ENCODE measurements at places on chromosomes 2 and 18. TPM values are rescaled to one million over a fixed set of nuclear protein-coding genes. Genes with fewer than 3 reads are reported as not detected.

- H3K4me3 ChIP-seq, result no peak overlapping the region
- no peaks in the 10 kb centered on the region for H3K36me3 ChIP-seq
- peaks cover 5% of the 10 kb centered on the region for H3K4me1 ChIP-seq
- H3K27me3 ChIP-seq, result no peaks in the 10 kb centered on the region
- no peak for DNase-seq
These were observed 19.5 kb downstream of the MYO1B start for GRCh38 chr2:191264647-191265081.

DNA sequence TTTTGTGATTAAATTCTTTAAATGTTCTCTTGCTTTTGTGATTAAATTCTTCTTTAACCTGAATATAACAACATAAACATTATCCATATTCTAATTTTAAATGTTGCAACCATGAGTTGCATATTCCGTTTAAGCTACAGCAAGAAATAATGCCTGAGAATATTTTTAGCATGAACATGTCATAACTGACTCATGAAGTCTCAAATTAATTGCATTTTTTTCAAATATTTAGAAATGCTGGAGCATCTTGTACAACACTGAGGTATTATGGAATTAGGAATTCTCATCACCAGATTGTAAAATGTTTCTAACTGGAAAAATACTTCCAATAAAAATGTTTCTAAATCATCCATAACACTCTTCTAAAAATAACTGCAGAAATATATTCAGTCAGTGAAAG lies 14.7 kb downstream of the ROCK2 start:
- peaks cover 31% of the 10 kb centered on the region for H3K4me1 ChIP-seq
- no peak for DNase-seq
- peak overlapping the region; percentile 53 for H3K27ac ChIP-seq

GRCh38 chr18:28045176-28045810 lies 131.6 kb downstream of the CDH2 start:
- no peak overlapping the region for H3K27ac ChIP-seq
- H3K4me3 ChIP-seq, result no peak overlapping the region
- no peak for DNase-seq
- no peaks in the 10 kb centered on the region for H3K27me3 ChIP-seq
- no peaks in the 10 kb centered on the region for H3K4me1 ChIP-seq
- no peaks in the 10 kb centered on the region for H3K36me3 ChIP-seq

DNA sequence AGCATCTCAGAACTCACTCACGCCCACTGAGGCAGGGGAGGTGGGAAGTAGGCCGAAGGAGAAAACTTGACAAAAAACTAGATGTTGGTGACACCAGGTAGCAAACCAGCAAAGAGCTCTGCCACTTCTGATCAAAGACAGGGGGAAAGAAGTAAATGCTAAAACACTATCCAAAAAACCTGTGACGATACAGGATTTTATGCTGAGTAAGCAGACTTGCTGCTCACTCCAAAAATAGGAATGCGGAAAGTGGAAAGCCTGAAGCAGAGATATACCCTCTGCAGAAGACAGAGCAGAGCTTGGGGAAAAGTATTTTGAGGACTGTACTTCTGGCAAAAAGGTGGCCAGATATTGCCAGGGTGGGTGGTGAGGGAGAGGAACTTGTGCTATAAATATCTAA lies 73.3 kb upstream of the YPEL5 start:
- H3K36me3 ChIP-seq, result no peaks in the 10 kb centered on the region
- DNase-seq, result no peak
- no peak overlapping the region for H3K4me3 ChIP-seq

DNA sequence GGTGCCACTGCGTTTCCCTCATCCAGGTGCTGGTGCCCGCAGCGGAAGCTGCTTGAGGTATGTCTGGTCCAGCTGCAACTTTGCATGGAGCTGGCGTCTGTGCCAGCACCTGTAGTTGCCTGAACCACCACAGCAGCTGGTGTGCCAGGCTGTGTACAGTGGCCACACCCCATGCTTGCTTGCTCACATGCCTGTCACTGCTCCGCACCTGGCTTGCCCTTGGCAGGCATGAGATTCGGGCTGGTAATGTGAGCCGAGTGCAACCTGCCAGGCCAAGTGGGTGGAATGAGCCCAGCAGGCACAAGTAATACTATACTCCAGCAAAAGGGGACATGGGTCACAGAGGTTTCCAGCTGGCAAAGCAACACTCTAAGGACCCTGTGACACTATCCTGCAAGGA lies 1123.3 kb upstream of the ACVR2A start:
- DNase-seq, result no peak
- no peak overlapping the region for H3K27ac ChIP-seq
- no peaks in the 10 kb centered on the region for H3K27me3 ChIP-seq
- H3K36me3 ChIP-seq, result no peaks in the 10 kb centered on the region

GRCh38 chr2:10911291-10912075 lies at the start of gene KCNF1:
Gene KCNF1, plus strand, starts transcription at chr2:10911934. Its CDS starts 493 bp downstream, at chr2:10912427.
- peak within 1 kb of the TSS; percentile 21 for H3K4me3 ChIP-seq
- DNase-seq, result peak; percentile 59
- H3K36me3 ChIP-seq, result no peaks in the 10 kb centered on the region
- H3K27me3 ChIP-seq, result peaks cover 16% of the 10 kb centered on the region
- peaks cover 6% of the 10 kb centered on the region for H3K4me1 ChIP-seq
- H3K27ac ChIP-seq, result no peak within 1 kb of the TSS

GRCh38 chr2:231684314-231685223 lies 23.8 kb upstream of the PTMA start:
- H3K27ac ChIP-seq, result no peak overlapping the region
- H3K4me3 ChIP-seq, result no peak overlapping the region
- DNase-seq, result peak; percentile 52
- no peaks in the 10 kb centered on the region for H3K27me3 ChIP-seq
- no peaks in the 10 kb centered on the region for H3K4me1 ChIP-seq
- no peaks in the 10 kb centered on the region for H3K36me3 ChIP-seq

- no peaks in the 10 kb centered on the region for H3K27me3 ChIP-seq
- peaks cover 7% of the 10 kb centered on the region for H3K4me1 ChIP-seq
- H3K4me3 ChIP-seq, result no peak overlapping the region
- no peaks in the 10 kb centered on the region for H3K36me3 ChIP-seq
These were observed 34.2 kb upstream of the PPP4R1 start for GRCh38 chr18:9648431-9649163.

DNA sequence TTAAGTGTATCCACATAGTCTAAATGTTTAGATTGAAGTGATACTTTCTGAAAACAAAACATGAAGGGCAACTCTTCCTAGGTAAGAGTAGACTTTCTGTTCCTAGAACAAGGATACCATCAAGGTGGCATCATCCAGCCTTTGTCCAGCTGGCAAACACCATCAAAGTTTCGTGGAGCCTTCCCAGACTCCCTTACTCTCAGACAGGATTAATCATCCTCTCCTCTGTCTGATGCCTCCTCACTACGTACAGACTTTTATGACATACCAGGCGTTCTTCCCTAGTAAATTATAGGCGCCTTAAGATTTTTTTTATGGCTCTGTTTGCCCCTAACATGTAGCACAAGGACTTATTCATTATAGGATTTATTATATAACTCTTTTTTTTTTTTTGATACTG lies 29.4 kb upstream of the ASNSD1 start:
- no peak overlapping the region for H3K4me3 ChIP-seq
- no peaks in the 10 kb centered on the region for H3K36me3 ChIP-seq
- H3K27me3 ChIP-seq, result no peaks in the 10 kb centered on the region
- peak; percentile 78 for DNase-seq
- H3K27ac ChIP-seq, result peak overlapping the region; percentile 72

DNA sequence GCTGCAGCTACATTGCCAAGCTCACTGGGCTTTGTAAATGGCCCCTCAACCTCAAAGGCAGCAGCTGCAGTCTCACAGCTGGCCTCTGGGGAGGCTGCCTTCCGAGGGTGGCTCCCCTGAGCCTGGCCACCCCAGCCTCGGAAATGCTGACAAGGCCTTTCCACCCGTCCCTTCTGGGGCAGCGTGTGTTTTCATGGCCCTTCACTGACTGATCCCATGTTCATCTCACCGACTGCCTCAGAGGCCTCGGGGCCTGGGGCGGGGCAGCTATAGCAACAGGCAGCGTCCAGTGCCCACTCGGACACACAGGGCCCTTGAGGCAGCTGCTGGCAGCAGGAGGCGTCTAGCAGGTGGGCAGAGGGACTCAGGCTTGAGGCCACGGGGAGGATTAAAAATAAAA lies 149.7 kb downstream of the GLI2 start:
- H3K36me3 ChIP-seq, result no peaks in the 10 kb centered on the region
- no peak overlapping the region for H3K4me3 ChIP-seq
- H3K27me3 ChIP-seq, result no peaks in the 10 kb centered on the region
- H3K27ac ChIP-seq, result no peak overlapping the region
- peaks cover 10% of the 10 kb centered on the region for H3K4me1 ChIP-seq

DNA sequence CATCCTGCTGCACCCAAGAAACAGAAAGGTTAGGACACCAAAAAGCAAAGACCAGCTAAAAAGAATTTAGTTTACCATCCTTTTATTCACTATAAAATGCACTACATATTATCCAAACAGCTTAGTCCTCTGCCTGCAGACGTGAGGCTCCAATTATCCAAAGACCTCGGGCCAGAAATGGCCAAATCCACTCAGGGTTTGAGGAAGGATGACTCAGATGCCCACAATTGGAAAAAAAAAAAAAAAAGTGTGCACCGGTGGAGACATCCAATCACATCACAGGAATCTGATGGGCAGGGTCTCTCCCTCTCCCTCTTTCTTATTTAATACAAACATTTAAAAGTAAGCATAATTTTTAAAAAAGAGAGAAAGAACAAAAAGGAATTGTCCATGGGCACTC lies 65.7 kb downstream of the TRABD2A start:
- H3K27ac ChIP-seq, result no peak overlapping the region
- no peaks in the 10 kb centered on the region for H3K4me1 ChIP-seq
- no peaks in the 10 kb centered on the region for H3K36me3 ChIP-seq
- no peak for DNase-seq
- no peak overlapping the region for H3K4me3 ChIP-seq
- no peaks in the 10 kb centered on the region for H3K27me3 ChIP-seq

DNA sequence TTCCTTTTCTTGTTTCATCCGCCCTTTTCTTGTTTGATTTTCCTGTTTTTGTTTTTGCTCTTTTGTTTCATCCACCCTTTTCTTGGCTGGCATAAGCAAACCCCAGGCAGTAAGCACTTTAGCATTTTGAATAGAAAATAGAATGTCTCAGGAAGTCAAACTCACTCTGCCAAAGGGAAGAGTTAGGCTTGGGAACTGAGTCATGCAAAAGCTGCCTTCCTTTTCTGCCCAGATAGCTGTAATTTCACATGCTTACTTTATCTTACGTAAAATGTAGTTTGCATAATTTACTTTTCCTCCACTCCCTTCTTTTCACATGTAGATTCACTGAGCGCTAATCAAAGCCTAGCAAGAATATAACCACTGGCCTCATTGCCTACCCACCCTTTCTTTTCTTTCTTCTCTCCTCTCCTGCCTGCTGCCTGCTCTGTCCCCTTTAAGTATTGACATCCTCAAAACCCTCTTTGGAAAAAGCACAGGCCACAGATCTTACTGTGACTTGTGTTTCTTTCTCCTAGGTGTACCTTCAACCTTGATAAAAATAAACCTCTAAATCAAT lies 48.4 kb downstream of the CNGA3 start:
- no peak overlapping the region for H3K27ac ChIP-seq
- H3K36me3 ChIP-seq, result no peaks in the 10 kb centered on the region
- H3K4me3 ChIP-seq, result no peak overlapping the region
- no peaks in the 10 kb centered on the region for H3K27me3 ChIP-seq

DNA sequence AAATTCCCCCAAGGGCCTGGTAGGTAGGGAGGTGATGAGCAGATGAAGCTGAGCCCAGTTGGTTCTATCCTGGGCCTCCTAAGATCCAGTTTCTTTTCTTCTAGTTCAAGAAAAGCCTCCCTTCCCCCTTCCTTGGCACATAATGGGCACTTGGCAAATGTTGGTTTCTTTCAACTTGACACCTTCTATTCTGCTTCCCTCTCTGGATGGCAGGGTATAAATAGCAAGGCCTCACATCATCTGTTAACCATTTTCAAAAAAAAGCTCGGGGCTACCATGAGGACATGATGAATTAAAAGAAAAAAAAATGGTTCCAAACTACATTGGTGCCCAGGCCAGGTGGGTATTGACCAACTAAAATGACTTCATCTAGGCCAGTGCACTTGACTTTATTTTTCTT lies 29.9 kb downstream of the CTAGE1 start:
- no peak overlapping the region for H3K27ac ChIP-seq
- no peak overlapping the region for H3K4me3 ChIP-seq
- no peaks in the 10 kb centered on the region for H3K27me3 ChIP-seq
- H3K36me3 ChIP-seq, result no peaks in the 10 kb centered on the region

DNA sequence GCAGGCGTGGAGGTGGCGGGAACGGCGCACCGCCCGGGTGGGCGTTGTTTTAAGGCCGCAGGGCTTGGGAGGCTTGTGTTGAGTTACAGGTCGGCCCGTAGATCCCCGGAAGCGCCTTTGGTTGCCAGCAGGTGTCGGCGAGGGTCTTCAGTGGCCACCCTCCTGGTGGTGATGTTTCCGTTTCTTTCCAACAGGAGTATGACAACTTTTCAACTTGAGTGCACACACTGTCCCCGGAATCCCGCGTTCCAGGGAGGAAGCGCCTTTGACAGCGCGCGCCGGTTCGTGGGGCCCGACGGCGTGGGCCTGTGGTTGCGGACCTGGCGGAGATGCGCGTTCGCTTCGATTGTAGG lies 1.0 kb upstream of the HDAC4 start:
- peaks cover 4% of the 10 kb centered on the region for H3K4me1 ChIP-seq
- DNase-seq, result no peak
- no peaks in the 10 kb centered on the region for H3K36me3 ChIP-seq
- no peaks in the 10 kb centered on the region for H3K27me3 ChIP-seq
- peak overlapping the region; percentile 99 for H3K27ac ChIP-seq
- peak overlapping the region; percentile 66 for H3K4me3 ChIP-seq

Gene HOXD11
- 3.6 TPM for polyA plus RNA-seq

Gene RHOB
- 200 TPM for polyA plus RNA-seq

Gene ARID5A
- 9.5 TPM for polyA plus RNA-seq

Gene KHK
- polyA plus RNA-seq, result 2.4 TPM

Gene MRO
- not detected for polyA plus RNA-seq

Gene TSGA10
- 1.8 TPM for polyA plus RNA-seq

Gene TRIM43B
- polyA plus RNA-seq, result not detected

Gene GCG
- polyA plus RNA-seq, result 9.0 TPM

All from sigmoid colon (tissue), 7 donors.